ENCODE measurements at places on chromosomes 7 and 10. TPM values are rescaled to one million over a fixed set of nuclear protein-coding genes. Genes with fewer than 3 reads are reported as not detected.

Gene WASHC2A
- total RNA-seq = 50.3 TPM

Gene AKR1C8
- not detected for total RNA-seq

Gene GPR158
- 0.18 TPM for total RNA-seq

Gene BLOC1S2
- 50.9 TPM for total RNA-seq

Gene LIPN
- total RNA-seq = not detected

Gene ELN
- total RNA-seq = 4.2 TPM

Gene CPA4
- 25.9 TPM for total RNA-seq

Gene AUTS2
- total RNA-seq = 2.3 TPM

Gene NUDCD3
- 75.5 TPM for total RNA-seq

Gene AIFM2
- 8.4 TPM for total RNA-seq

Gene DENND2A
- 15.6 TPM for total RNA-seq

Gene ZNF425
- 5.8 TPM for total RNA-seq

Gene ARHGEF5
- total RNA-seq = 0.71 TPM

Gene HNRNPF
- 188 TPM for total RNA-seq

Gene OR2A5
- not detected for total RNA-seq

Gene SGPL1
- 31.2 TPM for total RNA-seq

Gene SLC26A5
- total RNA-seq = not detected

Gene ZNF239
- 6.8 TPM for total RNA-seq

Gene LRRC17
- 71.5 TPM for total RNA-seq

Gene TLX1
- not detected for total RNA-seq

Gene PDZD7
- total RNA-seq = 1.1 TPM

Gene LEP
- total RNA-seq = 0.09 TPM

Gene KLLN
- 0.37 TPM for total RNA-seq

Gene DRGX
- not detected for total RNA-seq

Gene CYP2E1
- 0.37 TPM for total RNA-seq

Gene CLDN4
- total RNA-seq = 0.14 TPM

Gene LOXL4
- 32.9 TPM for total RNA-seq

Gene PNLIP
- not detected for total RNA-seq

Gene ESYT2
- total RNA-seq = 94.4 TPM

Gene GPRIN2
- under 0.01 TPM for total RNA-seq

Gene AVL9
- total RNA-seq = 27.8 TPM

Gene VSTM4
- total RNA-seq = 9.1 TPM

Gene CYP2C19
- not detected for total RNA-seq

Gene TMEM273
- under 0.01 TPM for total RNA-seq

Gene BAMBI
- 33.4 TPM for total RNA-seq

Gene TMEM243
- 26.9 TPM for total RNA-seq

Gene VSTM2A
- not detected for total RNA-seq

Gene POLR2J2
- total RNA-seq = 3.9 TPM

Gene CYP3A7
- total RNA-seq = 0.14 TPM

Gene JAZF1
- 12.2 TPM for total RNA-seq

Gene ZNF394
- total RNA-seq = 22.5 TPM

Gene TYSND1
- total RNA-seq = 8.4 TPM

Gene SNCG
- total RNA-seq = 23.8 TPM

Gene MRLN
- total RNA-seq = not detected

Gene NEUROD6
- total RNA-seq = not detected

Gene CCL26
- 4.8 TPM for total RNA-seq

Gene ECHDC3
- total RNA-seq = 4.4 TPM

Gene TACC2
- total RNA-seq = 2.7 TPM

Gene PIP
- total RNA-seq = not detected

Gene FAM131B
- 1.00 TPM for total RNA-seq

Gene C10orf67
- 0.14 TPM for total RNA-seq

Gene IL2RA
- total RNA-seq = not detected

Gene SPDYE1
- total RNA-seq = not detected

Gene NPY4R2
- total RNA-seq = 0.28 TPM
